ENCODE measurements at places on chromosomes 2 and 18. TPM values are rescaled to one million over a fixed set of nuclear protein-coding genes. Genes with fewer than 3 reads are reported as not detected.

DNA sequence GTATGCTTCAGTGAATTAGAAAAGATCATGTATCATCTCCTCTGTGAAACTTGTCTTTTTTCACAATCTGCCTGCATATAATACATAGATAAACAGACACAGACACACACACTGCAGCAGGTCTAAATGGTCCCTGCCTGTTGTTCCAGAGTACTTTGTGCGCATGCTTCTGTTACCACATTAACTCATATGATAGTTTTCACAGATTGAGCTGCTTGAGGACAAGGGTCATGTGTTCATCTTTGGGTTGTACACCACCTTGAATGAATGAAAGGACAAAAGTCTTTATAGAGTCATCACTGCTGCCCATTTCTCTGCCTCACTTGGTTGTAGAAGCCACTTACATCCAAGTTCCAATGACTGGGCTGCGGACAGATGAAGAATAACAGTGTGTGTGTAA, 72.7 kb upstream of the GLS start:
- DNase-seq = no peak

DNA sequence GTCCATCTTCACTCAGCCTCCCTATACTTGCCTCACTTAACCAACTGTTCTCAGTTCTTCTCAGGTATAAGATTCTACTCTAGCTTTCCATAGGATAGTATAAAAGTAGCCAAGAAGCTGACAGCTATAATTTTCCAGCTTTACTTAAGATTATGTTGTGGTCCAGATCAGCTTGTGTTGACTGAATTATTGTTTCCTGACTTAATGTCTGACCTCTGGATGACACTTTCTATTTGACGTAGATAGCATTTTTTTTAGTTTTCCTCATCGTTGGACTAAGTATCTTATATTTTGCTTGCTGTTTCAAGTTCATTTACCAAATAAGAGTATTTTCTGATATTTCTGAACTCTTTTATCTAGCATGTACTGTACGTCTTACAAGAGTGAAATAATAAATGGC, 1272.5 kb upstream of the CDH2 start:
- no peak for DNase-seq

TOGARAM2 gene
- total RNA-seq = 0.44 TPM

- no peak for DNase-seq
These were observed 94.4 kb upstream of the SATB2 start for GRCh38 chr2:199552141-199552540.

DNA sequence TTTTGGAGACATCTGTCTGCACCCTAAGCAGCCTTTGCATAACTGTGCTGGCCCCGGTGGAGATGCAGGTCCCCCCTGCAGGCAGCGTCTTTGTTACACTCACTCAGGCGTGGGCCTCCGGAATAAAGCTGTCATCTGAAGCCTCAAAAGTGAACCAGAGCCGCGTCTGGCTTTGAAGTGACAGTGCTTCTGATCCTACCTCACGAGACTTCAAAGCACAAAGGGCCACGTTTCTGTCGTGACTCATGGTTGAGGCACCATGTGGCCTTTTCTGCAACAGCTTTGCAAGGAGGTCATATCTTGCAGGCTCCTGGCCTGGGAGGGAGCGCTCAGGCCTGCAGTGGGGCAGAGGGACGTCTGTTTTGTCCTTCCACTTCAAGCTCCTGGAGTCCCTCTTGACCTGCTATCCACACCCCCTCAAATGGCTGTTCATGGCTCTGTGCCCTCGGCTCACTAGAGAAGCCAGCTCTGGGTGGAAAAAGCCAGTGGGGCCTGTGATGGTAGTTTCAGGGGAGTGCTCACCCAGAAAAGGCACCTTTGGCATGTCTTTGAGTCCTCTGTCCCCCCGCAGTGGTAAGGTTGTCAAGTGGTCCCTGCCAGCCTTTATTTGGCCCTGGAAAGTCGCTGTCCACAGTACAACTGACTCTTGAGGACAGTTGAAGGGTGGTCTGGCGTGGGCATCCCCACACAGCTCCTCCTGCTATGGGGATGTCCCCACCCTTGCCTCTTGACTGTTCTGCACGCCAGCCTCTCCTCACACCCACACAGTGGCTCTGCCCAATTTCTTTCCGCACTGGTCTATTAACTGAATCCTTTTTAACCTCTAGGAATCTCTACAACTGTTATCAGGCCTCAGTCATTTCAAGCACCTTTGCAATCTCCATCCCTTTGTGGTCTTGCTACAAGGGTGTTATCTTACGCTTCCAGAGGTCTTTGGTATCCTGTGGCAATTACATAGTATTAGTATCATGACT, 19.3 kb downstream of the GPR55 start:
- no peak for DNase-seq

DNA sequence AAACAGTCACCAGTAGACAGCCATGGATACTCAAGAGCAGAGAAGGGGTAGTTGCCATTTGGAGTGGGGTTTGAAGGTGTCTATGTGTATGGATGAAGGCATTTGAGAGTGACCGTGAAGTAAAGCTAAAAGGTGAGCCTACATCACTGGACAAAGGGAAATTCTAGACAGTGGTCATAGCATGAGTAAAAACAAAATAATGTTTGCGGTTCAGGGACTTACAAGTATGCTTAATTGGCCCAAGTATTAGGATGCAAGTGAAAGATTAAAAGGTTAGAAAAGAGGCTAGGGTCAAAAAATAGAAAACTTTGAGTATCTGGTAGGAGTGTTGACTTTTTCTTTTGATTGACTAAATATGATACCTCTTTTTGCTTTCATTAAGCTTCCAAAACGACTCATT, 238.1 kb upstream of the SLC8A1 start:
- no peak for DNase-seq

DNA sequence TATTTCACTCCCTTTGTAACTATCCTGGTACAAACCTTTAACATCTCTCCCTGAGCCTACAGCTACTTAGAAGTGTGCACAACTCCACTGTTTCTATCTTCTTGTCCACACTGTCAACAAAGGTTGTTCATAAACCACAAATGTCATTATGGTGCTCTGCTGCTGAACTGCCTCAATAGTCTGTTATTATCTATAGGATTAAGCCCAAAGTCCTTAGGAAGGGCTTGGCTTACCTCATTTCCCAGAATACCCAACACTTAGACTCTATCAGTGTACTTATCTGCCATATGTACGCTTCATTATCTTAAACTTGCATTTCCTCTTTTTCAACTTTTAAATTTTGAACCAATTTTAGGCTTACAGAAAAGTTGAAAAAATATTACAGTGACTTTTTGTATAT, 94.2 kb downstream of the HNMT start:
- DNase-seq = no peak

GRCh38 chr2:2061091-2061696, 269.9 kb downstream of the MYT1L start:
- no peak for DNase-seq

CXCR1 gene
- total RNA-seq = not detected

CD28 gene
- total RNA-seq = 0.21 TPM

GRCh38 chr2:197628043-197628500, 47.3 kb downstream of the RFTN2 start:
- DNase-seq = no peak

CEBPZOS gene
- 49.3 TPM for total RNA-seq

GRCh38 chr2:216149741-216150140, 40.6 kb downstream of the XRCC5 start:
- DNase-seq = no peak

DNA sequence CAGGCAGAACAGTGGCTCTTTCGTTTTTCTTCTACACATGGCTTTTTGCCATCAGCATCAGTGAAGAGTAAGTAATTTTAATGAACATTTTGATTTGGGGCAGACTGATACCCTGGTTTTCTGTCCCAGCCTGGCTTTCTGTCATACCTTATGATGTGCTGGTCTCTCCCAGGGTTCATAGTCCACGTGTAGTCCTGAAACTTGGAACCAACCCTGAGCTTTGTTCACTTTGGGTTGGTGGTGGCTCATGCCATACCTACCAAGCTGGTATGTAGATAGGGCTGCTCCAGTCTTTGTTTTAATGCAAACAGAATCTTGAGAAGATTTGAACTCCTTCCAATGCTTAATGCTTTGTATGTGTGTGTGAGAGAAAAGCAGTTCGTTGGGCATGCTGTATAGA, 4.9 kb downstream of the COPS7B start:
- DNase-seq = no peak

CTAGE1 gene
- not detected for total RNA-seq

STK17B gene
- total RNA-seq = 19.3 TPM

- no peak for DNase-seq
These were observed 219.5 kb upstream of the TANK start for GRCh38 chr2:160940699-160941098.

LYG2 gene
- total RNA-seq = not detected

DNA sequence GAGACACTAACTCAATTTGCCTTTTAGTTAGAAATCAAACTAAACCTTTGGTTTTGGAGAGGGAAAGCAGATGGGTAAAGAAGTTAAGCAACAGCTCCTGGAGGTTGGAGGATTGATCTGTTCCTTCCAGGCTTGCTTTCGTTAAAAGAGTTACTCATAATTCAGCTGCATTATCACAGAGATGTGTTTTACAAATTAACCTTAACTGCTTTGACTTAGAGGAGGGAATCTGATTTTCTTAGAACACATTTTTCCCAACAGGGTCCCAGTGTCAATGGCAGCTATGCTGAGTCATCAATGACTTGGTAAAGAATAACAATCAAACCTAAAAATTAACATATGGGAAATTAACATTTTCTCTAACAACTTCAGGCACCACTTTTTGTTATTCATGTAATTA, 113.4 kb downstream of the COPS8 start:
- no peak for DNase-seq

ACMSD gene
- not detected for total RNA-seq

GRCh38 chr2:168607992-168608391, 151.9 kb downstream of the CERS6 start:
- DNase-seq = no peak

DNA sequence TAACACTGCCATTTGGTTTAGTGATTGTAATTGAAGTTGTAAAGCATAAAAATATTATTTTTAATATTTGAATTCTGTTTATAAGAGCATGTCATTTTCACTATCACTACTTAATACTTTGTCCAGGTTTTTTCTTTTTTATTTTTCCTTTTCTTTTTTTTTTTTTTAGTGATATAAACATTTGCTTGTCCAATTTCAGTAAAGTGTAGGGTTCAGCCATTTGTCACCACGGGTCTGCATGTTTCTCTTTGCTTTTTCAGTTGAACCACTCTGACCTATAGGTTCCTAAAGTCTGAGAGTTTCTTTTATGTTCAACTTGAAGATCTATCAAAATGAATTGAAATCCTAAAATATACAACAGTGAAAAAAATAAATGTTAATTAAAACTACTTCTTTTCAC, 48.5 kb upstream of the SPAG16 start:
- no peak for DNase-seq

HRH4 gene
- not detected for total RNA-seq

- DNase-seq = no peak
These were observed 13.7 kb upstream of the RALB start for GRCh38 chr2:120238728-120239487.

ASB3 gene
- 12.9 TPM for total RNA-seq

GRCh38 chr2:121598087-121598486, 51.2 kb downstream of the CLASP1 start:
- no peak for DNase-seq

DNA sequence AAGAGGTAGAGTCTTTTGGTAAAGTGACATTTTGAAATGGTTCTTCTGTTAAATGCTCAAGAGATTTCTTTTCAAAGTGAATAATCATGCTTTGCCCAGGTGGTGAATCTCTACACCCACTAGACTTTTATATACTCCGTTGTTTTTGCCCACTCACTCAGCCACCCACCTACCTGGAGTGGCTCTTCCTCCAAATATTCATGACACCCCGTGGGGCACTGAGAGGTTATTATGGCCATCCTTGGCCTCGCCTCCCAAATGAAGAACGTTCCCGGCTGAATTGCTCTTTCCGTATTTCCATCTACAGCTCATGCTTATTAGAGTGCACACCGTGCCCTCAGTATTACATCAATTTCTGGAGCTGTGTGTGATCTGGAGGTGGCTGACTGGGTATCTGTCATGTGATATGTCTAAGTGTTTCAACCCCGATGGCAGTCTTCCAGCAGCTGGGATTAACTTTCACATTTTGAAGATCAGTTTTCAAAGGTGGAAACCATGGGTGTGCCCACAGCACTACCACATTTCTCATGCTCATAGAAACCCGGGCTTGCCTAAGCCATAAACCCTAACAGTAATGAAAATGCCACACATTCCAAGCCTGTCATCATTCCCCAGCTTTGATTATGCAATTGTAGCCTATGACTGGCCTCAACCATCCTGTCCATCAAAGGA, 406.6 kb upstream of the MMADHC start:
- DNase-seq = no peak

MC5R gene
- total RNA-seq = not detected

RAPGEF4 gene
- 0.62 TPM for total RNA-seq

SNED1 gene
- 11.0 TPM for total RNA-seq

DNA sequence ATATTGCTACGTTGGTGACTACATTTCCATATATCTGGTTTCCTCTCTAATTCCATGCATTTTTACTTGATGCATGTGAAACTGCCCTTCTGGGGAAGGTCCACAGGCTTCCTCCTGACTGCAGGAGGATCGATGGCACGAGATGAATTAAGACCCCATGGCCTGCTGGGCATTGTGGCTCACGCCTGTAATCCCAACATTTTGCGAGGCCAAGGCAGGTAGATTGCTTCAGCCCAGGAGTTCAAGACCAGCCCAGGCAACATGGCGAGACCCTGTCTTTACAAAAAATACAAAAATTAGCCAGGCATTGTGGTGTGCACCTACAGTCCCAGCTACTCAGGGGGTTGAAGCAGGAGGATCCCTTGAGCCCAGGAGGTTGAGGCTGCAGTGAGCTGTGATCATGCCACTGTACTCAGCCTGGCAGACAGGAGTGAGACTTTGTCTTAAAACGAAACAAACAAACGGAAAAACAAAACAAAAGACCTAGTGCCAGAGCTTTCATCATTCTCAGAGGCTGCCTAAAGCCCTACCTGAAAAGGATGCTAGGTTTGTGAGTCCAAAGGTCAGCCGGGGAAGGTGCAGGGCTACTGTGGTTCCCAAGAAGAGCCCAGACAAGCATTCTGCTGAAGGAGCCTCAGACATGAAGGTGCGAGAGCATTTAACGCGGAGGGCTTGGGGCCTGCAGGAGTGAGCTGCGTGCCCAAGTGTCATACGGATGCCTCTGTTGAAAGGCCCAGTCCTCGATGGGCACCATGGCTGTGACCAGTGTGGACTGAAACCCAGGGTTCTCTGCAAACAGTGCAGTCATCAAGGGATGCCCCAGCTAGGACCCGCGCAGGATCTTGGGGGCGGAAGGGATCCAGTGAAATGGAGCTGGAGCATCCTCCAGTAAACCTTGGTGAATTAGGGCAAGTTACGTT, 21.6 kb downstream of the GPR55 start:
- no peak for DNase-seq

DNA sequence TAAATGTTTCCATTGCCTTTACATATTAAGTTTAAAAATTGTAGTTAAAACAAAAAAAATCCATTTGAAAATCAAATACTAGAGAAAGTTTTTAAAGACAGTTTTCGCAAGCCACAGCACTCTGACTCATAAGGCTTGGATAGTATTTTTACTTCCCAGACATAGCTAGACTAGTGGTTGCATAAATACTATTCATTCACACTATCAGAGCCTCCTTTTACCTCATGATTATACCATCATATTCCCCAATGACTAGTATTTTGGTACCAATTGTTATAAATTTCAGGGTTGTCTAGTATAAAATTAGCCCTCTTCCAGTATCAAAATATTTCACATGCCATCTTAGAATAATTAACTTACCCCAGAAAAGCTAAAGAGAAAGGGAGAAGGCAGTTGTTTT, 393.5 kb downstream of the ERBB4 start:
- no peak for DNase-seq

- DNase-seq = no peak
These were observed 249.1 kb downstream of the SUCLG1 start for GRCh38 chr2:84209941-84210340.

Measured in Panc1 (cell line).